ENCODE measurements at places on chromosomes 5 and 9.

DNA sequence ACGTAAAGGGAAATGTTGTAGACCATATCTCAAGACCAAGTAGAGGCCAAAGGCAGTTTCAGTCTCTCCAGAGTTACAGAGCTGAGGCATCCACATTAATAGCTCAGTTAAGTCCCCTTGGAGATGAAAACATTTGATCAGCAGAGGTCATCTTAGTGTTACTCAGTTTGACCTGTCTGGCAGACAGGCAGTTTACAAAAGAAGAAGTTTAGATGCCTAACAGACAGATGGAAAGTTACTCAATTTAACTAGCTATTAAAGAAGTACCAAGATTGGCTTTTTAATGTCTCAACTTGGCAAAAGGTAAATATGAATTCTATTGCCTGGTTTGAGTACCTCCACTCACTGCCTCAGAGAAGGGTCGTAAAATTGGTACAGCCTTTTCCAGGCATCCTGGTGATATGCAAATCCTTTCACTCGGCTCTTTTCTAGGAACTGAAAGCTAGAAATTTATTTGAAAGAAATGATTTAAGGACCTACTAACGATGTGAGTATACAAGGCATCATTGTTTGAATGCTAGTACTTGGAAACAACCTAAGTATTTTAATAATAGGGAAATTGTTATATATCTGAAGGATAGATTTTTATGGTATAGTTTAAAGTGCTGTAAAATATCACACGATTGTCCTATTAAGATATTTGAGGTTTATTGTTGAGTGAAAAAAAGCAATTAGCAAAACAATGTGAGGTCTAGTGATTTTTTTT is 14.8 kb downstream of the ACO1 start:
- no peak for DNase-seq

DNA sequence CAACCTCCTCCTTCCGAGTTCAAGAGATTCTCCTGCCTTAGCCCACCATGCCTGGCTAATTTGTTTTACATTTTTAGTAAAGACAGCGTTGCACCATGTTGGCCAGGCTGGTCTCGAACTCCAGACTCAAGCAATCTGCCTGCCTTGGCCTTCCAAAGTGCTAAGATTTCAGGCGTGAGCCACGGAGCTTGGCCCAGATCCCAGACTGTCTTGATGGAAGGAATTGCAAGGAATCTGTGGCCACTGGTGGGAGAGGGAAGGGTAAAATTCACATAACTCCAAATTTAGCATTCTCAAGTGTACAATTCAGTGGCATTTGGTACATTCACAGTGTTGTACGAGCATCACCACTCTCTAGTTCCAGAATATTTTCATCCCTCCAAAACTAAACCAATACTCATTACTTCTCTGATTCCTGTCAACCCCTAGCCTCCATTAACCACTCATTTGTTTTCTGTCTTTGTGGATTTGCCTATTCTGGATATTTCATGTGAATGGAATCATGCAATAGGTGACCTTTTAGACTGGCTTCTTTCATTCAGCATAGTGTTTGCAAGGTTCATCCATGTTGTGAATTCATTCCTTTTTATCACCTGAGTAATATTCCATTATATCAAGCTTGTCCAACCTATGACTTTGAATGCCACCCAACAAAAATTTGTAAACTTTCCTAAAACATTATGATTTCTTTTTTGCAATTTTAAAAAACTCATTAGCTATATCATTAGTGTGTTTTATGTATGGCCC is 8.9 kb upstream of the MYO10 start:
- no peak for DNase-seq

GRCh38 chr9:123120131-123120530 is 86.7 kb downstream of the GPR21 start:
- no peak for DNase-seq

GRCh38 chr9:20929276-20929675 is 102.2 kb downstream of the HACD4 start:
- no peak for DNase-seq

DNA sequence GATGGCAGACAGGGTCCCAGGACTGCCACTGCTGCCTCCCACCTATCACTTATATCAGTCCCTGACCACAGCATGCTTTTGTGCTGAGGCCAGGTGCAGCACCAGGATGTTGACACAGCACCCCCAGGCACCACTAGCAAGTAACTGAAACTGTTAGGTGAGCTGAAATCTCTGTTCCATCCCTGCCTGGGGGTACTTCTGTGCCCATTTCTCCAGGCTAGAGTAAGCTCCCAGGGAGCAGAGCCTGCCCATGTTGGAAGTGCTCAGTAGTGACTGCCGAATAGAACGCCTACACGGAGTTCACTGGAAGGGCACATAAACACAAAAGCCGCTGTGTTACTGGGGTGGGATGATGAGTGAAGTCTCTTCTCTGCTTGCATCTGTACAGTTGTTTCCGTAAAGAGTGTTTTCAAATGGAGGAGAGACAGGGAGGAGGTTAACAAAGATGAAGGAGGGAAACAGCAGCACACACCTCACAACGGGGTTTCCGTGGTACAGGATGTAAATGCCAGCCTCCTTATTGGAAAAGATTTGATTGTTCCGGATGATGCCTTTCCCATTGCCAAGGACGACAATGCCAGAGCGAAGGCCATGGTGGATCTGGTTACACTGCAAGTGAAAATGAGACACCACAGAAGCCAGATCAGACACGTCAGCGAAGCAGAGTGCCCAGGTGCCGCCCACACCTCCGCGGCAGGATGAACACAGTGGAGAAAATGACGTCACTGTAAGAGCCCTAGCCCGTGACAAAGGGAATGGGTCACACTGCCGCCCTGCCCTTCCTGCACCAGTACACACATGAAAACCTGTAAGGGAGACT is 43.1 kb downstream of the POLR1E start:
- DNase-seq = no peak

- peak; percentile 28 for DNase-seq
Measured at GRCh38 chr9:128992995-128993394, 35.1 kb downstream of the SH3GLB2 start.

DNA sequence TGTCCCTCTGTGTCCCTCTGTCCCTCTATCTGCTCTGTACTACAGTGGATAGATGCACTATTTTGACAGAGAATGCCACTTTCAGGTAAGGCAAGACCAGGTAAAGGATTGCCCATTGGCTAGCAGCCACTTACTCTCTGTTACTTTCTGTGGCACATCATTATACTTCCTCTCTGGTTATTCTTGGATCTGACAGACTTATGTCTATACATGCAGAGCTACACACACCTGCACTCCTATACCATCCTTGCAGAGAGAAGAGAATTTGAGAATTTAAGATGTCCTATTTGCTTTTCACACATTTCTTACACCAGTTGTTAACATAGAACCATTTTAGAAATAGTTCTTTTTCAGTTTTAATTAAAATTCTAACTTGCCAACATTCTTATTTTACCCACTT is 163.7 kb upstream of the SLC12A2 start:
- DNase-seq = no peak

DNA sequence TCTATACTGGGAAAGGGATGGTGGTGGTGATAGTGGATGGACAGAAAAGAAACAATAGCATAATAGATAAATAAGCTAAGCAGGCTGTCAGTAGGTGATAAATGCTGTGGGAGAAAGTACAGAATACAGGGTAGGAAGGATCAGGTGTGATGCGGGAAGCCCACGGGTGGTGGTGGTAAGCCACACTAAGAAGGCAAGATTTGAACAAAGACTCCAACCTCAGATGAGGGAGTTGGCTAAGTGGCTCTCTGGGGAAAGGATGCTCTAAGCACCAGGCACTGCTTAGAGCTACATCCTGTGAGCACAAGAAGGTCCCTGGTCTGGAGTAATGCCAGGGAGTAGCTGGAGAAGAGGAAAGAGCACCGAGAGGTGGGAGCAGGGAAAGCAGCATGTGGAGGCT is 151.6 kb upstream of the KLF9 start:
- DNase-seq = no peak

- no peak for DNase-seq
Measured at GRCh38 chr5:134570886-134571285, 45.4 kb downstream of the JADE2 start.
